ENCODE measurements at places on chromosomes 3 and 15.

GRCh38 chr15:95127356-95127755 is 896.0 kb downstream of the MCTP2 start:
- no peak for DNase-seq

- DNase-seq = no peak
These were observed 264.4 kb upstream of the VEPH1 start for GRCh38 chr3:157767607-157768006.

DNA sequence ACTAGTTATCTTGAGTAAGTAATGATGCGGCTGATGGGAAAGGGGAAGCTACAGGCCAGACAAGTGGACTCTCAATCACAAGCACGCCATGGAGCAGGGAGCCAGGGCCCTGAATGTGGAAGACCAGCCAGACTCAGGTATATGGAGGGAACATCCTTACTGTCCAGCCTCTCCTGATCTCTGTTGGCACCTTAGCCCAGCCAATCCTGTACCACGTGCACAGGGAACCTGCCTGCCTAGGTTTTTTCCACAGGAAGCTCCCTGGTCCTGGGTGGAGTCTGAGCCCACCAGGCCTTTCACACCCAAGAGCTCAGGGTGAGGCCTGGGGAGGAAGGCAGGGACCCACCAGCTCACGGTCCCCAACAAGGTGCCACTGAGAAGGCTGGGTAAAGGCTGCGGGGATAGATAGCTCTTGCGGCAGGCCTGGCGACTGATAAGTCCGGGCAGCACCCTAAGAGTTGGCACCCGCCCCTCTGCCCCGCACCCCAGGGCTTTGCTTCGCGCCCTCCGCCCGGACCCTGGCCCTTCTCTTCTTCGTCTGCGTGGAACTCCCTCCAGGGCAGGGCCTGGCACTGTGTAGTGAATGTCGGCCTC is 933 bp upstream of the APEH start:
- DNase-seq = no peak

DNA sequence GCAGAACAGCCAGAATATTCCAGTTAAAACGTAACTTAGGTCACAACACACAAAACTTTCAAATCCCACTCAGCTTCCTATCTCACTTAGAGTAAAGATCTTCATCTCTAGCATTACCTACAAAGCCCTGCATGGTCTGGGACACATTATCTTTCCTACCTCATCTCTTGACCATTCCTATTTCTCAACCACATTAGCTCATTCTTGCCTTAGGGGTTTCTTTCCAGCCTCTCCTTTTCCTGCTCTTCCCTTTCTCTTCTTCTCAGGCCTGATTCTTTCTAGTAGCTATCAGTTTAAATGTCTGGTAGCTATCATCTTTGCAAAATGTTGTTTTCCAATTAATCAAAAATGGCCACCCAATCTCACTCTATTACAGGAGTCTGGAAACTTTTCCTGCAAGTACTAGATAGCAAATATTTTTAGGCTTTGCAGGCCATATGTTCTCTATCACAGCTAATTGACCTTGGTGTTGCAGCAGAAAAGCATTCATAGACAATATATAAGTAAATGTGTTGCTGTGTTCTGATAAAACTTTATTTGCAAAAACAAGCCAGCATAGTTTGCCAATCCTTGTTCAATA is 15.1 kb upstream of the CBLB start:
- no peak for DNase-seq

- DNase-seq = no peak
These were observed 11.6 kb upstream of the PIK3CB start for GRCh38 chr3:138846262-138846791.

DNA sequence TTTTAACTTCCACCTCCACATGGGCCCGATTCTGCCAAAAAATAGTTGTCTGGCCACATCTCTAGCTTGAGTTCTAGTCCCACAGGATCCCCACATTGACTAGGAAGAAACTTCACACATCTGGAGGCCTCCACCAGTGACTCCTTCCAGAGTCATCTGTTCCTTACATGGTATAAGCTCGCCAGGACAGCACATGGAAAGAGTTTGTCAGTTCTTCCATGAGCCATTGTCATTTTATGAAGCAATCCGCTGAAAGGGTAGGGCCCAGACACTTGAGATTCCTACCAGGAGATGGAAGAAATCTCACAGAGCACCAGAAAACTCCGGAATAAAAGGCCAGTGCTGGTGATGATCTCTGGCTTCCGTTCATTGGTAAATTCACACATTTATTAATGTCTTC is 350.5 kb upstream of the ICE2 start:
- DNase-seq = no peak

DNA sequence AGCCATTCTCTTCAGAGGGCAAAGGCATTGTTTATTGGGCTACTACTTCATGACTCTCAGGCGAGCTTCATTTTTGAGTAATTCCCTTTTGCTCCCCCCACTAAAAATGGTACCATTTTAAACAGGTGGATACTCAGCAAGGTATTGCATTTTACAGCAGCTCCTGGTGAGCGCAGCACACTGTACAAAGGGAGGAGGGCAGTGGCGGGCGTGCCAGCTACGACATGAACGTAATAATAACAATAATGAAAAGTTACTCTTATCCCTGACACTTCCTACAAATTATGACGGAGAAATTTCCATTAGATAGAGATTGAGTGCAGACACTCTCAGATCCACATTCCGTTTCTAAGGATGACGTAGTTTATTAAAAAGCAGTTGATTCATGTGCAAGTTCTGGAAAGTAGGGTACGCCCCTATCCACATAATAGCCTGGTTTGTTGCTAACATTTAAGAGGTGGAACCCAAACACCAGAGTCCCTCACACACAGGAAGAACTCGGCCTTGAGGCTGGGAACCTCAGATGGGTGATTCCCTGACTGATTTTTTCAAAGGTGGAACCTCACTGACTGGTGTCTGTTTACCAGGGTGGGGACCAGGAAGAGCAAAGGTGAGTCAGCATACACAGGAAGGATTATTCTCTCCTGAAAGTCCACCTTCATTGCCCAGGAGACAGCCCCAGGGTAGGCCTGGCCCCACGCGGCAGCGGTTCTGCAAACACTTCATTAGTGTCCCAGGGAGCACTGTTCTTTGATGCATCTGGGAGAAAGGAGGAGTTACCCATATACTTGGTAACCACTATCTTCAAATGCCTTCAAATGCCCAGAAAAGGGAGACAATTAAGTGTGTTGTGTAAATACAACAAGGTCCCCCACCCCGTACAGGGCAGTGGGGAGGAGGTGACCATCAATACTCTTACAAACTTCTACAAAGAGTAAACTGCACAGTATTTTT is 69.9 kb downstream of the LDHAL6B start:
- DNase-seq = no peak

- no peak for DNase-seq
These were observed 8.7 kb downstream of the WDR82 start for GRCh38 chr3:52269776-52270175.

DNA sequence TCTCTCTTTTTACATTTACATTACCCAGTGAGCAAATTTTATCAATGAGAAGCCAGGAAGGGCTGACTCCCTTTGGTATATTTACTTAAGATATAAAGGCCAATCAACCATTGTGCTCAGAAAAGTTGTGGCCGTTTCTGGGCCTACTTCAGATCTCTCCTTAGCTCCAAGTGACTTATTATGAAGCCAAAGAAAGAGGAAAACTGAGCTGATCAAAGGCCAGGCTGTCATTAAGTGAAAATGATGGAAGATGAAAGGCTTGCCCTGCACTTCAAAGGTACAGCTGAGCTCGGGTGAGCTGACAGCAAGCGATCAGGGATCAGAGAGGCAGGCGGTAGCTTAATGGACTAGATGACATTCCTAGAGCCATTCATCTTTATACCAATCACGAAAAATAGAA is 24.8 kb downstream of the VGLL4 start:
- no peak for DNase-seq

GRCh38 chr3:108296239-108296638 is at the start of gene HHLA2:
HHLA2 (plus strand) TSS chr3:108296548; CDS start chr3:108351814, 55,266 bp downstream.
- DNase-seq = no peak

GRCh38 chr3:71779674-71780377 is 5.1 kb downstream of the PROK2 start:
- DNase-seq = no peak

- DNase-seq = no peak
These were observed 65.1 kb upstream of the SAMMSON start for GRCh38 chr3:69934398-69934797.

DNA sequence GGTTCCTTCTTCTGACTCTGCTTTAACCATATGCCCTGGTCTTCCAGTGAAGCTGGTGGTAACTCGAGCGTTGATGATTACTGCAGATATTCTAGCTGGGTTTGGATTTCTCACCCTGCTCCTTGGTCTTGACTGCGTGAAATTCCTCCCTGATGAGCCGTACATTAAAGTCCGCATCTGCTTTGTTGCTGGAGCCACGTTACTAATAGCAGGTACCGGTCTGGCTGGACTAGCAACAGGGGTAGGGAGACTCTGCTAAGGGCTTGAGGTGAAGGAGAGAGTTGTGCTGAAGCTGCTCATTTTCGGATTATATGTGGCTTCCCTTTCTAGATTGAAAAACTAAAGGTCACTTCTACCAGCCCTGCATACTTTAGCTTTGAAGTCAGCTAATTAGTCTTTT is 16.8 kb downstream of the CLDN16 start:
- no peak for DNase-seq

DNA sequence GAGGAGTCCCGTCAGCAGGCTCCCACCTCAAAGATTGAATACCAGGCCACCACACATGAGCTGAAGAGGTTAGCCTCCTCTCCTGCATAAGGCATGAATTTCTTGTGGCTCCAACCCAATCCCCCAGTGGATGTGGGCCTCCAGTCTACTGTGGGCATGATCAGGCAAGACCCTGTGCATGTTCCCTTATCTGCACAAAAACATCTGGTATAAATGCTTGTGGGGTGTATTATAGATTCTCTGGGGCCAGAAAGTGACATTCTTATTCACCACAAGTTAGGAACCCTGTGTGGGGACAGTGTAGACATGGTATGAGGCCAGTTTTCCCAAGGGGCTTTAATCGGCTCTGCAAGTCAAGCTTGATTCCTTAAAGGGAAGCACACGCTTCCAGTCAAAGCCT is 18.2 kb upstream of the UBP1 start:
- no peak for DNase-seq

GRCh38 chr3:106007512-106007911 is 138.7 kb upstream of the CBLB start:
- DNase-seq = no peak

DNA sequence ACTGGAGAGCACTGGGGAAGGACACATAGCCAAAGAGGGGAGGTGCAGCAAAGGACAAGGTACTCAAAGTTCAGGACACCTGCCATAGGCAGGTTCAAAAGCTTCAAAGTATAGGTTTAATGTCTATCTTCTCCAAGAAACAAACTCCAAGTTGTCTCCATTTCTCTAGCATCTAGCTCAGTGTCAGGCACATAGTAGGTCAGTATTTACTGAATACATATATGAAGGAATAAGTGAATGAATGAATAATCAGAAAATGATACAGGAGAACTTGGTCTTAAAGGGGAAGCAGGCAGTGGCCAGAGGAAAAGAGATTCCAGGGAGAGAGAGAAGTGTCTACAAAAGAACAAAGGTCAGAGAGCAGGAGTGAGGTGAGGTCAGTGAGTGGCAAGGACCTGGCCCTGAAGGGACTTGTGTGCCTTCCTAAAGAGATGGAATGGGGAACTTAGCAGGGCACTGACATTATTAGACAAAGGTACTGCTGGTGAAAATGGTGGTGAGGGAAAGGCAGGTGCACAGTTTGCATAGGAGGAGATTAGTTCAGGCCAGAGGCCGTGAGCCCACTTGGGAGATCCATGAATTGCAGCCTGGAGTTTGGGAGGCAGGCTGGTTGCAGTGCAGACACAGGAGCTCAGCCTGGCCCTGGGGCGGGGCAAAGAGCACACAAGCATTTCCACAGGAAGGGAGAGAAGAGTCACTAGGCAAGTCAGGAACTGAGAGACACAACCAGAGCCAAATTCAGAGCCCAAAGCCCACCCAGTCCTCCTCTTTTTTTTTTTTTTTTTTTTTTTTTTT is 21.4 kb downstream of the TBC1D2B start:
- no peak for DNase-seq

GRCh38 chr15:100461049-100461448 is 67.7 kb downstream of the CERS3 start:
- DNase-seq = no peak

- DNase-seq = no peak
These were observed 110.3 kb upstream of the TMC3 start for GRCh38 chr15:81484086-81484955.

DNA sequence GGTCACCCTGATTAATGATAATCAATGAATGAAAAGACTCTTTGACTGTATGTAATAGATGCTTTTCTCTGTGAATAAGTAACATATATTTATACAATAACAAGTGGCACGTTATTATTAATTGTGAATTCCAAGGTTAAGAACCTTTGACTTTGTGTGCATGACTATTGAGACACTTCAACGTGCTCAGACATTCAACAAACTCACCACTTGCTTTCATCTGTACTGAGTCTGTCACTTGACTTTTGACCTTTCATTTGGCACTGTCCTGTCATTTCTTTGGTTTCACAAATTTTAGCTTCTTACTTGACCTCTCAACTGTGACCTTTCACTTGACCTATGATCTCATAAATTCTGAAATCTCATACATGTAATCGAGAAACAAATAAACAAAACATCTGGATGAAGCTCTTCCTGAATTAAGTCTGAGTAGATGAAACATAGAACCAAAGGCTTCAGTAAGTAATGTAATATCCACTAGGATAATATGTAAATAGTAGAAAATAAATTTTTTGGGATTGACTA is 426.8 kb downstream of the MECOM start:
- no peak for DNase-seq

- no peak for DNase-seq
These were observed 121.9 kb downstream of the FNDC3B start for GRCh38 chr3:172161133-172161789.

DNA sequence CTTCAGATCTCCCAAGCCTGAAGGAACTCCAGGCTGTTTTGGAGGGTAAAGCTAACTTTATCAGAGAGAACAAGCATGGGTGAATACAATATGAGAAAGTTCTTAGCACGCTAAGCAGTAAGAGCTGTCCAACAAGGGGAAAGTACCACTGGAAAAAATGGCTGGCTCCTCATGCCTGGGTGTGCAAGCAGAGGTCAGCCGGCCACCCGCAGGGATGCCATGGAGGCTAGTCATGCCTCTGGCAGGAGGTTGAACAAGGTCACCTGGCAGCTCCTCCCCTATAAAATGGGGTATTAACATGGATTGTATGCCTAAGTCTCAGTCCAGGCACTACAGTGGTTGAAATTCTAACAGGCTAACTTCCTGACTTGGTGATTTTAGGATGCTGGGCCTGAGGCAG is 75.4 kb upstream of the SLC6A1 start:
- DNase-seq = no peak

GRCh38 chr3:42149975-42150374 is 58.8 kb downstream of the TRAK1 start:
- DNase-seq = no peak

DNA sequence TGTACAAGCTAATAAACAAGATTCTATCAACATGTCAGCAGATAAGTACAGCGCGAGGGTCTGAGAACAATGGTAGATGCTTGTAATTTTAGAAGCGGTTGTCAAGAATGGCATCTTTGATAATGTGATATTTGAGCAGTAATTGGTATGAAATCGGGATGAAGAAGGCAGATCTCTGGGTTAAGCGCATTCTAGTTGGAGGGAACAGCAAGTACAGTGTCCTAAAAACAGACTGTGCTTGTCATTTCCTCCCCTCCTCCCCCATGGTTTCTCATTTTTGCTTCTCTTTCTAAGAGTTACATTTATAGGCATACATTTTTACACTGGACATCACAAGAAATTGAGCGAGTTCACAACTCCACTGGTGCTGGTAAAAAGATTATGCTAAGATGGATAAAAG is 23.3 kb downstream of the TGFBR2 start:
- no peak for DNase-seq
